Calu3 (cell line): ENCODE measurements at places on chromosomes 6 and 20.

GRCh38 chr20:59006864-59007664 lies at the start of gene CTSZ:
TSS of gene CTSZ (minus strand) at chr20:59007254. CDS start at chr20:59007128, 126 bp downstream.
- DNase-seq: peak; percentile 72

DNA sequence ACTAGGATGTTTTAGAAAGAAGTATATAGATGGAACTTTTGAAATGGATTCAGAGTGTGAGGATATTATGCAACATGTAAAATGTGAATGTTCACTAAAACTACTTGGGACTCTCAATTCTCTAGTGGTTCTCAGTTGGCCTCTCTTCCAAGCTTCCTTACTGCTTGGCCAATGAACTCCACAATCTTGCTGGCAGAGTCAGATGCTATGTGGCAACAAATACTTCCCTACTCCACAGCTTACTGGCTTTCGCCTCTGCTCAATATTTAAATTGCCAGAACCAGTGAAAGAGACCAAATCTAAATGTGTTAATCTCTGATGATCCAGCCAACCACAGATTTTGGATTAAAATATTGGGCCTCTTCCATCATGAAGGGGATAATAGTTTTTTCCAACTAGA lies 138.4 kb downstream of the HTR1B start:
- DNase-seq: no peak

DNA sequence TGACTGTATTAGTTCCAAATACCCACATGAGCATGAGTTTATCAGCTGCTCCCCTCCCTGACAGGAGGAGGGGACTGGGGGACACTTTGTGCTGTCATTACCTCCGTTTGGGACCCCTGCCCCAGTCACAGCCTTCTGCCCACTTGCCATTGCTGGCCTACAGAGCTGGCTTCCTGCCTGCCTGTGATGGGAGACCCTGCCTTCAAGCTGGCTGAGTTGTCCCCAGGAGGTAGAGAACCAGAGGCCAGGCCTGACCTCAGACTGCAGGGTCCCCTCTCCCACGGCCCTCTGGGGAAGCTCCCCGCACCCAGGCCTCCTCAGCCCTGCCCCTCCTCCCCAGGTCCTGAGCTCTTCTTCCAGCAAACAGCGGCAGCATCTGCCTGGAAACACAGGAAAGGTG lies 105.5 kb downstream of the JPH2 start:
- no peak for DNase-seq

DNA sequence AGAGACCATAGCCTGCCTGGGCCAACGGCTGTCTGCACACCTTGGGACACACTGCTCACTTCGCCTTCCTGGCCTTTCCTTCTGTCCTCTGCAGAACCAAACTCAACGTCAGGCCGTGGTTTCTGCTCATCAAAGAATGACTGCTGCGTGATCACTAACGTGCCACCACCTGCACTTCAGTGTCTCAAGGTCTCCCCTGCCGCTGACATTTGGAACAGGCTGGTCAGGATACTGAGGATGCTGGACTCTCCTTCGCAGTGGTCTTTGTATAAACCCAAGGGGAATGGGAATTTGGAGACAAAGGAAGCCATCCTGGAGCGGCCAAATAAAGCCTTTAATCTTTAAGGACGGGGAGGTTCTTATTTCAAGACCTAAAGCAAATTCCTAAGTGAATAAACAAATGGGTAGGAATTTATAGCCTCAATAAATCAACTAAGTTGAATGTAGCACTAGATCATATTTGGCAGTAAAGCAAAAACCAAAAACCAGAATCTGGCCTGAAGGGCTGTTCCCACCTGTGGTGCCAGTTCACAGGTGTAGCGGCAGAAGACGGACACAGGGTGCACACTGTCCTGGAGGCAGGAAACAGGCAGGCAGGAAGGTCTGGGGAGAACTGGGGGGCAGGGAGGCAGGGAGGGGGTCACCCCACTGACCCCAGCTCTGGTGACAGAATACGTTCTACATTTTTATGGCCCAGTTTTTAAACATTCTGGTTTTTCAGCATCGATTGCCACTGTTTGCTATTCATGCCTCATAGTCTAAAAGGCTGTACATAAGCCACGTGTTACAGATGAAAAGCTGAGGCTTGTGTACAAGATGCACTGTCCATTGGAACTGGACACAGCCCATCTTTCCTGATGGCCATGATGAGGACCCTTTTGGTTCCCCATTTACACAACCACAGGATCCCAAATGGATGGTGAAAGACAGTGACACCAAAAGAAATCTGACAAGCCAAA lies 36.6 kb downstream of the ABHD12 start:
- no peak for DNase-seq

GRCh38 chr20:3970016-3970415 lies 45.3 kb downstream of the RNF24 start:
- DNase-seq: no peak

DNA sequence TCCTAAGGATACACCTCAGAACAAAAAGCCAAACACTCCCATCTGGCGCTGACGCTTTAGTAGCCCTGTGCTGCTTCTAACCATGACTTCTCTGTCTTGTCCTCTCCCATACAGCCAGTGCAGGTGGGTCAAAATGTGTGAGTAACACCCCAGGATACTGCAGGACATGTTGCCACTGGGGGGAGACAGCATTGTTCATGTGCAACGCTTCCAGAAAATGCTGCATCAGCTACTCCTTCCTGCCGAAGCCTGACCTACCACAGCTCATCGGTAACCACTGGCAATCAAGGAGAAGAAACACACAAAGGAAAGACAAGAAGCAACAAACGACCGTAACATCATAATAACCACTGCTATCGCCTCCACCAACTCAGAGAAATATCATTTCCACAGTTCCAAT lies 1.4 kb downstream of the DEFB132 start:
- DNase-seq: peak; percentile 14
